ENCODE measurements at places on chromosomes 5 and 9.
A peak's percentile ranks its signal among the peaks of the same experiment; 100 is the strongest.

DNA sequence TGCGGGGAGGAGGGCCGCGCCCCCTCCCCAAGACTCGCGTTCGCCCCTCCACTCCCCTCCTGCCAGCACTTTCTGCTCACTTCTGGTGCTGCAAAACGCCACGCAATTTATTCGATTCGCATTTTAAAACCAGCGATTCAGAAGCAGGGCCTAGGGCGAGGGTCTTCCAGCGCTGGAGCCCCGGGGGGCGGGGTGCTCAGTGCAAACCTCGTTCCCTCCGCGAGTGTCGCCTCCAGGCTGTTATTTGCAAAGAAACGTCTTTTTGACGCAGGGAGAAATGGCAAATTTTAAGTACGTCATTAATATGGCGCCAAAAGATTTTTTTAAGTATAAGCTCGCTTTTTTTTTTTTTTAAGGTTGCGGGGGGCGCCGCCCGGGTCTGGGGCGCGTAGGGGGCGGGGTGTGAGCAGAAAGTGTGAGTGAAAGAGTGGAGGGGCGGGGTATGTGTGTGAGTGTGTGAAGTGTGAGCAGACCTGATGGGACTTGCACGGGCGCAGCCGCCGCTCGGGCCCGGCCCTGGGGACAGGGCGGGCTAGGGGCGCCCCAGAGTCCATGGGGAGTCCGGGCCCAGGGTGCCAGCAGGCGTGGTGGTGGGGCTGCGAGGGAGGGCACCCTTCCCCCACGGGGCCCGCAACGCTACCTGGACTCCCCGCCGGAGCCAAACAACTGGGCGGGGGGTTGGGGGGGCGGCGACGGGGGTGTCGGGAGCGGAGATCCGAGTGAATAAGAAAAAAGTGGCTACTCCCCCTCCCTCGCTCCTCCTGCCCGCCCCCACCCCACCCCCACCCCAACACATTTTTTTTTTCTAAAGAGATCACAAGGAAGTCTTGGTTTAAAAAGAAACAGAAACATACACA is at the start of gene JADE2:
Gene JADE2 (plus strand): TSS at position 845 of the 857 bp plus-strand sequence. CDS start 10,188 bp downstream, outside the sequence.
- DNase-seq: peak; percentile 92

DNA sequence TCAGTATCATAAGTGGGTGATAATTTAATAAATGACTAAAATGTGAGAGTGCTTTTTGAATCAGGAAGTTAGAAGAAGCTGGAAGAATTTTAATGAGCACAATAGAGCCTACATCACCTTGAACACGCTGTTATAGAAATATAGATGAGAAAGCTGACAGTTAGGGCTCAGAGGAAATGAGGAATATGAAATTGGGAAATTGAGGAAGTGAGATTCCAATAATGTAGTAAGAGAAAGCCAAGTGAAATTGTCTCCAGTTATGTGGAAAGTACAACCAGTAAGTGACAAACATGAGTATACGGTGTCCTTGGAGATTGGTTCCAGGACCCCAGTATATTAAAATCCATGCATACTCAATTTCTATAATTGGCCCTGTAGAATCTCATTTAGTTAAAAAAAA is 235.9 kb upstream of the FAM174A start:
- no peak for DNase-seq

GRCh38 chr5:80191991-80192398 is 63.9 kb downstream of the SERINC5 start:
- no peak for DNase-seq

GRCh38 chr5:87899721-87900131 is 368.9 kb downstream of the TMEM161B start:
- no peak for DNase-seq

DNA sequence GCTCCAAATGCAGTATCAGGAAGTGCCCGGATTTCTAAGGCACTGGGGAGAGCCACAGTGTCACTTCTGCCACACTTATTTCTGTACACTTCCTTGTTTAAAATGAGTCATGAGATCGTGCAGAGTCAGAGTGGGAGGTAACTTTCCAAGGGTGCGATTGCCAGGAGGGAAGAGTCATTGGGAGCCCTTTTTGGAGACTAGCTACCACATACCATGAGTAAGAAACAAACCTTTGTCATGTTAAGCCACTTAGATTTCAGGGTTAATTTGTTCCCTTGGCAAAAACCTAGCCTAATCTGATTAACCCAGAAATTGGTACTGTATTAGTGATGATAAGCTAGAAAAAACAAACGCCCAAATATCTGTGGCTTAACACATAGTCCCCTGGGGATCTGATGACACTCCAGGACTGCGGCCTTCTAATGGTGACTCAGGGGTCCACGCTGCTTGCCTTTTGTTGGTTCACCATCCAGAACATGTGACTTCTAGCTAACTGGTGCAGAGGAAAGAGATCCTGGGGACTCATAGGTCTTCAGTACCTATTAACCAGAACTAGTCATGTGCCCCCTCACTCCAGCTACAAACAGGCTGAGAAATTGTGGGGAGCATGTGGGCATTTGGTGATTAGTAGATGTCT is 48.6 kb upstream of the TLE1 start:
- no peak for DNase-seq

- DNase-seq: no peak
Observed at GRCh38 chr5:305459-305858, 16.1 kb upstream of the AHRR start.

DNA sequence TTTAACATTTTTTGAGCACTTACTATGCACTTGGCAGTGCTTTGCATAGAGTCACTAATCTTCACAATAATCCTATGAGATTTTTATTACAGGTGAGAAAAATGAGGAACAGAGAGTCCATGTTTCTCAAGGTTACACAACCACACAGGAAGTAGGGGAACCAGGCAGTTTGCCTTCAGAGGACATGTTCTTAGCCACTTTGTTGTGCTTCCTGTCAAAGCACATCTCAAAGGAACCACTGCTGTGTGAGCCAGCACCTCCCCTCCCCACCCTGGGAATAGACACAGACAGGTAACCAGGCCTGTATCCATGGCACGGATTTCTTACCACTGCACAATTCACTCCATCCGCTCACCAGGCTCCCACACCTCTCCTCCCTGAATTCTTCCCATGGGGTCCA is 6.3 kb upstream of the DNAJB5 start:
- DNase-seq: no peak

Measured in activated naive CD4-positive, alpha-beta T cell (primary cell).